ENCODE measurements at places on chromosomes 5 and 9. TPM values are rescaled to one million over a fixed set of nuclear protein-coding genes. Genes with fewer than 3 reads are reported as not detected.

- DNase-seq, result no peak
Observed at GRCh38 chr9:122065923-122066629, 27.0 kb downstream of the TTLL11 start.

GRCh38 chr5:60210810-60211209 lies 317.3 kb upstream of the PDE4D start:
- DNase-seq, result no peak

- no peak for DNase-seq
Observed at GRCh38 chr5:131441184-131441583, 177.3 kb downstream of the CDC42SE2 start.

PFN3 gene
- total RNA-seq, result not detected

GRCh38 chr5:109191153-109191558 lies 218.6 kb downstream of the PJA2 start:
- DNase-seq, result peak; percentile 45

GRCh38 chr9:5978523-5978922 lies 36.9 kb downstream of the RANBP6 start:
- no peak for DNase-seq

SPINK6 gene
- total RNA-seq, result not detected

DNA sequence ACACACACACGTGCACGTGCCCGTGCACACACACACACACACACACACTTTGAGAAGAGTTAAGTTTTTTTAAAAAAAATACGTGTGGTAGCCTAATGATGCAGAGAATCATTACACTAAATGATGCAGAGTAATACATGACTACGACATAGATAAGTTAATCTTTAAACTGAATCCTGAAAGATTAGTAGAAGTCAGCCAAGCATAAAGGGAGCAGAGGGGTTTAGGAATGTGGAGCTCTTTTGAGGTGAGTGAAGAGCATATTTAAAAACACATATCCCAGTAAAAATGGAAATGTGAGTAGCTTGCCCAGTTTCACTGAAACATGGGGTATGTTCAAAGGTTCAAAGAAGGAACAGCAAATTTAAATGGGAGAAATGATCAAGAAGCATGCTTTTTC lies 61.3 kb upstream of the TYRP1 start:
- no peak for DNase-seq

- DNase-seq, result no peak
Observed at GRCh38 chr5:73323466-73323865, 125.1 kb downstream of the FOXD1 start.

GRCh38 chr9:109499631-109500410 lies 1.7 kb upstream of the PTPN3 start:
- peak; percentile 22 for DNase-seq

- DNase-seq, result no peak
Observed at GRCh38 chr5:43663916-43664315, 60.9 kb downstream of the NNT start.

DNA sequence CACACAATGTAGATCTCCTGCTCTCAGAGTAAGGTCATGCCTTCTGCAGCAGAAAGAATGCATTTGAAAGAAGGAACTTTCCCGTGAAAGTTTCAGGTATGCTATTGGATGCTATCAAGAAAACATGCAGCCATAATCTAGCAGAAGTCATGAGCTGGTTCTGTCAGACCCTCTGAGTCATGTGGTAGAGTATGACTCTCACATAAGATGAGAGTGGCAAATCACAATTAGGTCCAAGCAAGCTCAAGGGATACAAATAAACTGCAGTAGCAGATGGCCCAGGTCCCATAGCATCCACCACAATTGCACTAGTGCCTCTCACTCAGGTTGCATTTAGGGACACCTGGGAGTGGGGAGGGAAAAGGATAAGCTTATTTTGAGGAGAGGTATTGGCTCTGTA lies 292.8 kb downstream of the ASTN2 start:
- no peak for DNase-seq

HINT2 gene
- total RNA-seq, result 30.0 TPM

DNA sequence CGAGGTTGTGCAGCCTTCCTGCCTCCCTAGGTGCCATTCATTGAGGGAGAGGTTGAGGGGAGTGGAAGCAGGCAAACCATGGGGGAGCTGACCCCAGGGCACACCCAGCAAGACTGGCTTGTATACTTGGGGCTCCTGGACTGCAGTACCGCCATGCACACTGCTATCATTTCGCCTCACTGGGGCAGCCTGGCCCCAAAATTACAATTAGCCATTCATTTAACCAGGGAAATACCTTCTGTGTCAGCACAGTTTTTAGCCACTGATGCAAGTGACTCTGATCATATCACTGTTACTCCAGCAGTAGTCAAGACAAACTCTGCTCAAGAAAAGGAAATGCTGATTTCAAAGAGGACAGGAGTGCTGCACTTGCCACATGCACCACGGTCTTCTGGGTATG lies 109.7 kb downstream of the TRIO start:
- no peak for DNase-seq

SLC30A5 gene
- 57.2 TPM for total RNA-seq

DNA sequence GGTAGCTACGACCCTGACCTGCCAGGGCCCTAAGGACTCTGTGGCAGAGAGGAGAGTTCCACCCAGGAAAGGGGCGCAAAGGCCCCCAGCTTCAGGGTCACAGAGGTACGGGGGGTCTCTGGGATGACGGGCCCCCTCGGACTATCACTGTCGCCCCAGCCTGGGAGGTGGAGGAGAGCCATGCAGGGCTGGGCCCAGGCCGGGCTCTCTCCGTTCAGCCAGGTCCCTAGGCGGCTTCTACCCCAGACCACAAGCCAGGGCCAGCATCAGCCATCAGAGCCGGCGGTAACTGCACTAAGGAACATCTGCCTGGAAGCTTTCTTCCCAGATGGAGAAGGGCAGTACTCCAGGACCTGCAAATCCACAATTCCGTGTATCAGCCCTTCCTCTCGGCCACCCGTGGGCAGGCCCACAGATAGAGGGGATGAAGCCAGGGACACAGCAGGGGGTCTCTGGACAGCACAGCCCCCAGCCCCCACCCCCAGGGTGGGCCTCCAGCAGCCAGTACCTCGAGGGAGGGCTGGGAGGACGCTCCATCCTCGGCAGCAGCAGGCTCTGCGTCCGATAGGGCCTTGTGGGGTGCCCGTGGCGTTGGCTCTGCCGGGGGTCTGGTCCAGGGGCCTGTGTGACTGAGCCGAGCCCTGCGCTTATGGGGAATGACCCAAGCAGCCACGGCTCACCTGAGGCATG lies 38.4 kb downstream of the NACC2 start:
- DNase-seq, result no peak

- peak; percentile 67 for DNase-seq
Observed at GRCh38 chr9:72592502-72593403, 71.3 kb downstream of the TMC1 start.

LHX3 gene
- not detected for total RNA-seq

DNA sequence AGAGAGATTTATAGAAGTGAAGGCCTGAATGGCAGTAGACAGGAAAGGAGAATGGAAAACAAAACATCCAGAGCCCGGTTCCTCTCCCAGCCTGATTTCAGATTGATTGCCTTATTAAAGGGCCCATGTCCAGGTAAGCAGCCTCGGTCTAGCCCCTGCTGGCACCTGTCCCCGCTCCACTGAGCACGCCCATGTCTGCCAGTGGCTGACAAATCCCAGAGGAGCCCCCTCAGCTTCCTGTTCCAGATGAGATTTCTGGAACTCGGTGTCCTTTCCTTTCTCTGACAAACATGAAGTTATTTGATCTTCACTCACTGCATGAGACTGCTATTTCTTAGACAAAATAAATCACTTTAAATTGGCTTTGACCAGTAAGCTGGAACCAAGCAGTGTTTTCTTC lies 187.0 kb upstream of the ADCY2 start:
- DNase-seq, result no peak

OR2V1 gene
- total RNA-seq, result not detected

FOXD4L3 gene
- not detected for total RNA-seq

DNA sequence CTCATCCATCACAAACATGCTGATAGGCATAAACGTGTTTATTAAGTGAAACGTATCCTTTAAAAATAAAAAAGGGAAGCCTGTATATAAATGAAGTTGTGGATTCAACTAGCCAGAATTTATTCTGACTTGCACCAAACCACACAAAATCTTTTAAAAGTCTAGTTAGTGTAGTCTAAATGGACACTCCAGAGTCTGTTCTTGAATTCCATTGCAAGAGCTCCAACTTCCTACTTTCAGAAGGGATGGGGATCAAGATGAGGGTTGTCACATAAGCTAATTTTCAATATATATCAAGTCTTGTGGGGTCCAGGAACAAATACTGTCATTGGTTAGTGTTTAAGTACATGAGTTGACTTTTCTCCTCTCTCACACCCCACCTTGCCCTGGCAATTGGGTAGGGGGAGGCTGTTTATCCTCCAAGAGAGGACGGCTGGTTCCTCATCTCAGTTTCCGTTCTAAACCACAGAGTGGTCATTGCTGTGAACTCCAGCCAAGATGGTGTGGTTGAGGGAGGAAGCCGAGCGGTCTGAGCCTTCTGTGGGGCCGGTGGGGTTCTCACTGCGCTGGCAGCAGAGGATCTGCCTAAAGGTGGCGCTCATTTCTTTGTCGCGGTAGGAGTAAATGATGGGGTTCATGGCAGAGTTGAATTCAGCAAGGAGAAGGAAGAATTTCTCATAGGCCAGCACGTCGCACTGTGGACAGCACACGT lies 163.2 kb downstream of the LPAR1 start:
- no peak for DNase-seq

Measured in myocyte (in vitro differentiated cells).